Effector CD8-positive, alpha-beta T cell (primary cell): ENCODE measurements at places on chromosomes 12 and 14.
A peak's percentile ranks its signal among the peaks of the same experiment; 100 is the strongest.

DNA sequence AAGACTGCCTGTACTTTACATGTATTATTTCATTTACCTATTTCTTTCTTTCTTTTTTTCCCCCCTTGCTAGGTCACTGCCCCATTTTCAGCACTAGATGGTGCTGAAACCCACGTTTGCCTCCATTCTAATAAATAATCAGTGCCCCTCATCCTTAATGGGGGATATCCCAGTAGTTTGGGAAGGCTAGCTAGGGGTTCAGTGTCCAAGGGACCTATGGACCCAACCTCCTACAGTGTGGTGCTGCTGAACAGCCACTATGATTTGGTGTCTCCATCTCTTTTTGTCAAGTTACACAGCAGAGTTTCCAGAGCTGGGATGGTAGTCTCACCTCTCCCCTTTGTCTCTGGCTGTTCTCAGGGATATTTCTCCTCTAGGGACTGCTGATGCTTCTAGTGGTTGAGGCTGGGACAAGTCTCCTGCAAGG lies 6.5 kb upstream of the HCFC2 start:
- DNase-seq = no peak

GRCh38 chr12:84397263-84397662 lies 515.3 kb downstream of the SLC6A15 start:
- DNase-seq = no peak

GRCh38 chr12:5718680-5719079 lies 226.4 kb downstream of the ANO2 start:
- no peak for DNase-seq

- no peak for DNase-seq
Observed at GRCh38 chr12:38328306-38328895, 11.8 kb downstream of the ALG10B start.

GRCh38 chr12:59977779-59978178 lies 381.9 kb downstream of the SLC16A7 start:
- no peak for DNase-seq

GRCh38 chr14:66239589-66239988 lies 246.6 kb upstream of the CCDC196 start:
- DNase-seq = no peak

GRCh38 chr12:65568517-65568916 lies 255.8 kb upstream of the HMGA2 start:
- DNase-seq = no peak

GRCh38 chr12:15831315-15831978 lies 42.3 kb upstream of the EPS8 start:
- no peak for DNase-seq

GRCh38 chr14:95872777-95873176 lies 3.9 kb upstream of the TUNAR start:
- DNase-seq = no peak

GRCh38 chr12:62267480-62267879 lies 7.3 kb downstream of the USP15 start:
- no peak for DNase-seq

GRCh38 chr12:113088971-113089756 lies 32.6 kb downstream of the DTX1 start:
- peak; percentile 15 for DNase-seq

DNA sequence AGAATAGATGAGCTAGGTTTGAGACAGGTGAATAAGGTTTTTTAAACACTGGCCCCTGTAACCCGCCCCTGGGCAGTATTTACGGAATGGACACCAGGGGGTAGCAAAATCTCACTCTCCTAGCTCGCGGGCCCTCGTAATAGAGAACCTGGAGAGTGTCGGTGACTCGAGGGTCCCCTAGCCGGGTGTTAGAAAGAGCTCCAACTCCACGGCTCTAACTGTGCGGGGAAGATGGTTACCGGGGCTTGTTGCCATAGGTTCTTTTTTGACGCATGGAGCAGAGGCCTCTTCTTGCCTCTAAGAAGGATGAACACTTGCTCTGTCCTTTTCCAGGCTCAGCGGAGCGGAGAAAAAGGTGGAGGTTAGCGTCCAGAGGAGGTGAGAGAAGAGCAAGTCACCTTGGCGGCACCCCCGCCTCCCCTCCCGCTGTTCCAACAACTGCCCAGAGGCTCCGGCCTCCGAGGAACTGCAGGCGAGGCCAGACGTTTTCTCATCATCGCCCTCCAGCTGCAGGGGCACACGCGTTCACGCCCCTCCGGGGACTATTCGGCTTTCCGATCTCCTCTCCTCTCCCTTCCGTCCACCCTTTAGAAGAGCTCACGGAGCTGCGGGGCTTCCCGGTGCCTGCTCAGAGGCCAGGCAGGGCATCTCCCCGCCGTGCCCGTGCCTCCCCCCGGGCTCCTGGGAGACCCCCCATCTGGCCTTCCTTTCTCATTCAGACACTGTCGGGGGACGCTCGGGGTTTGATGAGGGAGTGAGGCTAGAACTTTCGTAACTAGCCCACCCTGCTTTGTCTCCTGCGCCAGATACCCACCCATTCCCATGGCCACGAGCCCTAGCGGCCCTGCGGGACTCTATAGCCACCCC lies 1.4 kb upstream of the ARHGEF40 start:
- peak; percentile 25 for DNase-seq

GRCh38 chr14:42001431-42001830 lies 394.8 kb downstream of the LRFN5 start:
- no peak for DNase-seq

- DNase-seq = no peak
Observed at GRCh38 chr14:96039633-96040311, 610 bp downstream of the C14orf132 start.

DNA sequence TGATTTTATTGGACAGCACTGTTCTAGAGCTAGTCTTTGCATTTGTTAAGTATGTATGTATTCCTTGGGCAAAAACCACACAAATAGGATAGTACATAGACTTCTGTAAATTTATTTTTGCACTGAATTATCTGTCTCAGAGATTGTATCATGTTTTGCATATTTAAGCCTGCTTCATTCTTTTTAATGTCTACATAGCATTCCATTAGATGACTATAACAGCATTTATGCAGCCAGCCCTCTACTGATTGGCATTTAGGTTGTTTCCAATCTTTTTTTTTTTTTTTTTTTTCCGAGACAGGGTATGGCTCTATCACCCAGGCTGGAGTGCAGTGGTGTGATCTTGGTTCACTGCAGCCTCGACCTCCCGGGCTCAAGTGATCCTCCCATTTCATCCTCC lies 34.5 kb downstream of the SYNDIG1L start:
- DNase-seq = no peak

DNA sequence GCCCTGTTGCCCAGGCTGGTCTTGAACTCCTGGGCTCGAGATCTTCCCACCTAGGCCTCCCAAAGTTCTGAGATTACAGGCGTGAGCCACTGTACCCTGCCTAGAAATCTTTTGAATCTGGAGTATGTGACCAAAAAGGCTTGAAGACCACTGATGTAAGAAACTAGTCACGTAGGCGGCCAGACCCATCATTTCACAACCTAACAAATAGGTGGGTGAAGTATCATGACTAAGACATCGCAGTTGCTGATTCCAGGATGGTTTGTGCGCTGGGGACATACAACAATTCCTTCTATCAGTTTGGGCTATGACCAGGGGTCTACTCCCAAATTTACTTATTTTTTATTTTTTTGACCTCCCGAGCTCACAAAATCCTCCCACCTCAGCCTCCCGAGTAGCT lies 11.8 kb upstream of the CDK2AP1 start:
- DNase-seq = no peak

DNA sequence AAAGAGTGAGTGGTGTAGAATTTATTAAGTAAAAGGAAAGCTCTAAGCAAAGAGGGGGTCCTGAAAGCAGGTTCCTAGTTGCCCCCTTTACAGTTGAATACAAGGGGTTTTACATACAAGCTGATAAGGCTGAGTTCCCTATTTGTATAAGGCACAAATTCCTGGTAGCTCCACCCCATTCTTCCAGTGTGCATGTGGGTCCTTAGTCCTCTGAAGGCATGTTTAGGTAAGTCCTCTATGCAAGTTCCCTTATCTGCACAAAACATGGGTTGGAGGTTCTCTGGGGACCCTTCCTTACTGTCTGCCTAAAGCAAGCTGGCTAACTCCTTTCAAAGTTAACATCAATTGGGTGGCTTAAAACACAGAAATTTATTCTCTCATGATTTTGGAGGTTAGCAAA lies 2.9 kb upstream of the FAR2 start:
- DNase-seq = no peak

DNA sequence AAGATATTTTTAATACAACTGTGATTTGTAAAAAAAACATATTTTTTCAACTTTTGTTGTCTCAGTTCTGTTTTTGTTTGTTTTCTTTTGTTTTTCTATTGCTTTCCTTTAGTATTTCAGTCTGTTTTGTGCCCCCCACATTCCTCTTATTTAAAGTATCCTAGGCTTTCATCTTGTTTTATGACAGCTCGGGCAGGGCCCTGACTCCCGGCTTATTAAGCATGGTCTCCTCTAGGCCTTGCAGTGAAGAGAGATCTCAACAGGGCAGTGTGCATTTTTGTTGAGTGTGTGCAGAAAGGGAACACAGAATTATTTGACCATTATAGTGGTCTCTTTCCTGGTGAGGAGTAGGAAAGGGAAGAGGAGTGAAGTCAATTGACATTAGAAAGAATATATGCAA lies 110.2 kb upstream of the SLC38A4 start:
- DNase-seq = no peak

GRCh38 chr14:72451054-72451972 lies 442.6 kb downstream of the DPF3 start:
- DNase-seq = no peak

DNA sequence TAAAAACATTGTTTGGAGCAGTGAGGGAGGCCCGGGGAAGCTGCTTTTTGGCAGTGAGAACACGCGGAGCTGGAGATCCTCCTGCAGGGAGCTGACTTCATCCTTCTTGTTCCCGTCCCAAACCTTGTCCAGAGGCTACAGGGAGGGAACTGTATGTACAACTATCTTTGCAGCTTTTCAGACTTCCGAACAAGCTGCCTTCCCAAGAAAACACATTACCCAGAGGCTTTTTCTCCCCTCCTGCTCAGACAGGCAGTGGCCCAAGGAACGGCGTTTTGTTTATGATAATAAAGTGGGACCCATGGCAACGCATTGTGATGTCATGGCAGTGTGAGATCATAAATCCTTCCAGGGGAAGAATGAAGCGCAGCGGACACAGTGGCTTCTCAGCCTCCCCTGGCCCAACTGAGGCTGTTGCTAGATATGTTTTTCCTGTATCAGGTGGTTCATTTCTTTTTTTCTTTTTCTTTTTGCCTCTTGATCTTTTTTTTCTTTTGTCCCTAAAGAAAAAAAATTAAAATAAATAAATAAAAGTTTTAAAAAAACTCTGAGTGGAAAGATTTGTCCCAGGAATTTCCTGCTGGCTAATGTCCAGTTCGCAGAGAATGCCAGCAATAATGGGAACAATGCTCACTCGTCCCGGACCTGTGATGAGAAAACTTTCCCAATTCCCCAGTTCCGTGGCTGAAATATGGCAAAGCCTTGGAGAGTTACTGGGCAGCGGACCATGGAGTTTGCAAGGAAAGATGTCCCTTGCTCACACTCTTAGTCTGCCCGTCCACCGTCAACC lies 103.4 kb upstream of the MAP1LC3B2 start:
- no peak for DNase-seq

- DNase-seq = no peak
Observed at GRCh38 chr14:97458255-97458654, 661.1 kb downstream of the VRK1 start.

- DNase-seq = no peak
Observed at GRCh38 chr14:26811756-26812305, 214.0 kb upstream of the NOVA1 start.

DNA sequence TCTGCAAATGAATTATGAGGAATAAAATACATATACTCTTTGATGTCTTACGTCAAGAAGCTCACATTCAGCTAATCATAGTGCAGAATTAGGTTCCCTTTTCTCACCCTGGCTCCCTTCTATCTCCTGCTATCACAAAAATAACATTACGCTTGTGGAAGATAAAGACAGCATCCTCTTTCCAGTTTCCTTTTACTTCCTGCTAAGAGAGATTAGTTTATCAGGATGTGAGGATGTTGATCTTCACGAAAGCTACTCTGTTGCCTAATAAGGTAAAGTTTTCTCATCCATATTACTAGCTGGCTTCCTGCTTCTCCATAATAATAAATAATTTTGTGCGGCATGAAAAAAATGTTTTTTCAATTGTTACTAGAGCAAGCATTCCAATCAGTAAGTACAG lies 217.7 kb upstream of the DCN start:
- DNase-seq = no peak
